Left renal cortex interstitium (tissue), 4 donors: ENCODE measurements at places on chromosomes 4 and X.

DNA sequence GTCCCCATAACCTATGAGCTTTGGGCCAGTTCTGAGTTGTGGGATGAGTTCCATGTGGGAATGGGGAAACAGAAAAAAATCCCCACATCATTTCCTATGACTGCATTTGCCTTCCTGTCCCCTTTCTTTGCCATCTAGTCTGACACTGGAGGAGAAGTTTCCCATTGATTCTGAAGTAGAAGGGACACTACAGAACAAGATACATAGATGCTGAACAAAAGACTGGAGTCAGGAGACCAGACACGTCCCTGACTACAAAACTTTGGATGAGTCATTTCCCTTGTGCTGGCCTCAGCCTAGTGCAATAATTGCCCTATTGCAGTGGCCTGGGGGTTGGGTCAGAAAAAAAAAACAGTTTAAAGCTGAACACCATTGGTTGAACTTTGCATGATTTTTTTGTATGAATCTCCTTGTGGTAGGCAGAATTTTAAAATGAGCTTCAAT, 22.1 kb downstream of the BEX3 start:
- DNase-seq = no peak

- DNase-seq = no peak
Measured at GRCh38 chr4:177308847-177309521, 690 bp upstream of the NEIL3 start.

GRCh38 chrX:93461060-93461459, 212.3 kb downstream of the NAP1L3 start:
- no peak for DNase-seq

GRCh38 chr4:152309418-152309817, 226.5 kb downstream of the FBXW7 start:
- no peak for DNase-seq

DNA sequence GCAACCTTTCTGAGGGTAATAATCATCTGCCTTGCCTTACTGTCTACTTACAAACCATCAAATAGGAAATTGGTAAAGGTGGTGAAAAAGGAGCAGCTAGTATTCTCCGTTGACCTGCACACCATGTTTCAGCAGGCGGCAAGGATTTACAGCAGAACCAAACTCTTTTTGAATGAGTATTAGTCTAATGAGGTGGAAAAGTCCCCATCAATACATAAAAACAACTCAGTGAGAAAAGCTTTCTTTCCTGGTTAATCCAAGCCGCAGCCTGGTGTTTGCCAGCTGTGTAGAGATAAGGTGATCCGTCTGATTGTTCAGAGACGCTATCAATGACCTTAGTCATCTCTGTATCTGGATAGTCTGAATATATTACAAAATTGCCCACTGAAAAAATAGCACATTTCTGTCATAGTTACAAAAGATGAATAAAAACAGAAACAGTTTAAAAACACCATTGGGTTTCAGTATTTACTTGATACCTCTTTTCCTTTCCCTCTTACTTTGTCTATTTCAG, 110.4 kb upstream of the TBC1D9 start:
- DNase-seq = no peak

- no peak for DNase-seq
Measured at GRCh38 chr4:89898304-89898716, 3.7 kb downstream of the MMRN1 start.

GRCh38 chr4:100244347-100244746, 54.1 kb upstream of the DDIT4L start:
- no peak for DNase-seq

DNA sequence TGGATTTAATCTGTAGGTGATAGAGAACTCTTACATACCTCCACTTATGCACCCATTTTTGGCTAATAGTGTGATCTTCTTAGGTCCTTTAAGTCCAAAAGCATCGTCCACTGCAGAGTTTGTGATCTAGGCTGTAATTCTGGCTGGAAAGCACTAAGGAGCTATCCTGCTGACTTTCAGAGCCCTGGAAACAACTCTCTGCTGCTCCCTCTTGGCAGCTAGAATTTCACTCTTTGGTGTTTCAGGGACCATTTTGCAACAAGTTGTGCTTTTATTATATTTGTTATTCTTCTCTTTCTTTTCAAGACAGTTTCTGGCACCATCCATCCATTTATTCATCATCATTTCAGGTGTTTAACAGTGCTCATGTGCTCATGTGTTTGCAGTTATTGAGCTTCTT, 130.0 kb downstream of the RBM46 start:
- peak; percentile 6 for DNase-seq

DNA sequence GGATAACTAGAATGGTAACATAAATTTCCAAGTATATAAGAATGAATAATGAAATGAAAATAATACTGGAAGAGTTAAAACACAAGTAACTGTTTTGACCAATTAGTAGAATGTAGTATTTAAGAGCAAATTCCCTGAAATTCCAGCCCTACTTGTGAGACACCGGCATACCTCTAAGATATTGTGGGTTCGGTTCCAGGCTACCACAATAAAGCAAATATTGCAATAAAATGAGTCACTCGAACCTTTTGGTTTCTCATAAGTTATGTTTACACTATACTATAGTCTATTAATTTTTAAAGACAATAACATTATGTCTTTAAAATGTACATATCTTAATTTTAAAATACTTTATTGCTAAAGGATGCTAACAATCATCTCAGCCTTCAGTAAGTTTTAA, 15.2 kb upstream of the IQCM start:
- DNase-seq = no peak

- DNase-seq = no peak
Measured at GRCh38 chr4:182203872-182204411, 39.3 kb upstream of the TENM3 start.

GRCh38 chr4:6714954-6715353, 1.0 kb upstream of the BLOC1S4 start:
- no peak for DNase-seq

- no peak for DNase-seq
Measured at GRCh38 chr4:99362768-99363167, 10.2 kb upstream of the ADH1C start.

GRCh38 chr4:153637201-153637600, 46.9 kb upstream of the TLR2 start:
- no peak for DNase-seq

DNA sequence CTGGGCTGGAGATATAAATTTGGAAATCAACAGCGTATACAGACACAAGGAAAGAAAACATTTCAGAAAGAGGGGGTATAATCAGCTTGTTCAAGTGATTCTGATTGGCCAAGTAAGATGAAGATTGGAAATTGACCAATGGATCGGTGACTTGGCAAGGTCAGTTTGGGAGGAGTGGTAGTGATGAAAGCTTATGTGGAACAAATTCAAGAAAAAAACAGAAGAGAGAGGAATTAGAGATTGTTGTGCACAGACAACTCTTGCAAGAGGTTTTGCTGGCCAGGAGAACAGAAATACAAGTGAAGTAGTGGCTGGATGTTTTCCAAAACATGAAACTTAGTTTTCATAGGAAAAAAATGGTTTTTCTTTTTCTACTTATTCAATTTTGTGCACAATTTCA, 16.3 kb downstream of the CD38 start:
- DNase-seq = no peak

GRCh38 chrX:133437356-133437755, 22.1 kb upstream of the GPC4 start:
- no peak for DNase-seq

DNA sequence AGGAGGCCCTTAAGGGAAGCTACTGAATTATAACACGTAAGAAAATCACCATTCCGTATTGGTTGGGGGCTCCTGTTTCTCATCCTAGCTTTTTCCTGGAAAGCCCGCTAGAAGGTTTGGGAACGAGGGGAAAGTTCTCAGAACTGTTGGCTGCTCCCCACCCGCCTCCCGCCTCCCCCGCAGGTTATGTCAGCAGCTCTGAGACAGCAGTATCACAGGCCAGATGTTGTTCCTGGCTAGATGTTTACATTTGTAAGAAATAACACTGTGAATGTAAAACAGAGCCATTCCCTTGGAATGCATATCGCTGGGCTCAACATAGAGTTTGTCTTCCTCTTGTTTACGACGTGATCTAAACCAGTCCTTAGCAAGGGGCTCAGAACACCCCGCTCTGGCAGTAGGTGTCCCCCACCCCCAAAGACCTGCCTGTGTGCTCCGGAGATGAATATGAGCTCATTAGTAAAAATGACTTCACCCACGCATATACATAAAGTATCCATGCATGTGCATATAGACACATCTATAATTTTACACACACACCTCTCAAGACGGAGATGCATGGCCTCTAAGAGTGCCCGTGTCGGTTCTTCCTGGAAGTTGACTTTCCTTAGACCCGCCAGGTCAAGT, 6.9 kb upstream of the MSANTD1 start:
- DNase-seq = peak; percentile 65

- DNase-seq = no peak
Measured at GRCh38 chr4:77148078-77148477, 8.9 kb upstream of the CCNG2 start.

- peak; percentile 75 for DNase-seq
Measured at GRCh38 chr4:87117051-87117731, 103.2 kb downstream of the KLHL8 start.

GRCh38 chr4:114773339-114773738, 174.7 kb downstream of the UGT8 start:
- DNase-seq = no peak

DNA sequence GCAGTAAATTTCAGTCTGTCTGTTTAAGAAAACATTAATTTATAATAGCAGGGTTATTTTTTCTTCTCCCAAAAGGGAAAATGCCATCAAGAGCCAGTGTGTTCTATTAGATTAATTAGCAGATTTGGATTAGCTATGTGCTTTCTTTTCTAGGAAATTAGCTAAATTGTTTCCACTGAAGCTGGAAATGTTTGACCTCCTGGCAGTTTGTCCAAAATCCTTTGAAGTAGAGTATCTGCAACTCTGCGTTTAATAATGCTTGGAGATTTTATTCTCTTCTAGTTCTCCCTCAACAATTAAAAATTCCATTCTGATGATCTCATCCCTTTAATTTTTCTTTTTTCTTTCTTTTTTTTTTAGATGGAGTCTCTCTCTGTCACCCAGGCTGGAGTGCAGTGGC, 27.1 kb upstream of the HOPX start:
- DNase-seq = peak; percentile 16

- no peak for DNase-seq
Measured at GRCh38 chr4:25703731-25704388, 48.2 kb downstream of the SLC34A2 start.

DNA sequence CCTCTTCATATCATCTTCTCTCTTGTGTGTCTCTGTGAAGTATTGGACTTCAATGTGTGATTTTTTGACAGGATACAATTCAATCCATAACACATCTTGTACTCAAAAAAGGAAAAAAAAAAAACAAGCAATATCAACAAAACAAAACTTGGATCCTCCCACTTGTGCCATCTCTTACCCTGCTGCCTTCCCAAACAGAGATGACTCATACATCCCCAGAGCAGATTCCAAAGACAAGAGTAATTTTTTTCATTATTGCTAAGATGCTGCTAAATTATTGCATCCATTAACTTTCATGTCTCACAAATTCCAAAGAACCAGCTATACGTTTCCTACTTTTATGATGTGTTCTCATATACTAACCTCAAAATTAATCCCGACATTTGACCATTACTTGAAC, 479.2 kb downstream of the GBA3 start:
- no peak for DNase-seq

DNA sequence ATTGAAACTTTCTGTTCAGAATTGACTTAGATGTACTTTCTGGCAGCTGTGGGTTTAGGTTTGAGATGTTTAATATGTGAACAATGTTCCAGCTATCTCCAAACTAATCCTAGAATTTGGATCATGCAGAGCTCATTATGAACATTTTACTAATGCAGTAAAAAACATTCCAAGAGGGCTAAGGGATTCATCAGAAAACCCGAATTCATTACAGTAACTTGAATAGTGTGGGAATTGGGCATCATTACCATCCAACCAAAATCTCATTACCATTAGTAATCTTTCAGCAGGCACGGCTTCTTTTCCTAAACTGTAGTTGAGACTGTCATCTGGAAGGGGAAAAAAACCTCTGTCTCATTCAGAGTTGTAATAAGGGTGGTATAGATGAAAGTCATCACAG, 91.0 kb downstream of the LIMCH1 start:
- DNase-seq = no peak

- DNase-seq = no peak
Measured at GRCh38 chr4:6573986-6574746, 823 bp upstream of the MAN2B2 start.

DNA sequence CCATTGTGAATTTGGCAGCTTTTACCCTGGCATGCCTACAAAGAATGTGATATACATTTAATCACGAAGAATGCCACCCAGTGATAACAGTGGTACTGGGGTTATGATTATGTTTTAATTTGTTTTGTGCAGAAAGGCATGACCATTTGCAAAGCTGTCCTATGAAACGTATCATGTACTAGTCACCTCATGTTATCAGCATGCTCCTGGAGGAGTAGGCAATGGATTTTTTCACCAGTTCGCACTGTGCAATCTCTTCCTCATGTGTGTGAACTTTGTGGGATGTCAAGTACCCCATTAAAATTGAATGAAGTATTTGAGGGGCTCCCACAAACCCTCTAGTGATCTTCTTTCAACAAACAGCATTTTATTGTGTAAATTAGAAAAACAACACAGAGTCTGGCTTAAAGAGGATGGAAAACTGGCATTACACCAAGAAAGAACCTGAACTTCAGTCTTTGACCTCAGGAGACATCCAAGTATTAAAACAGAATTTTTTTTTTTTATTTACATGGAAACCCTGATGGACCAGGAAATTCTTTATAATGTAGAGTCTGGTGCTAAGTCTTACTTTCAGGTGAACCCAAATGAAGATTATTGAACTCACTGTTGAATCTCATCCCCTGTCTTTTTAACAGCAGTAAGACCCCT, 200.6 kb upstream of the PGRMC2 start:
- DNase-seq = no peak

DNA sequence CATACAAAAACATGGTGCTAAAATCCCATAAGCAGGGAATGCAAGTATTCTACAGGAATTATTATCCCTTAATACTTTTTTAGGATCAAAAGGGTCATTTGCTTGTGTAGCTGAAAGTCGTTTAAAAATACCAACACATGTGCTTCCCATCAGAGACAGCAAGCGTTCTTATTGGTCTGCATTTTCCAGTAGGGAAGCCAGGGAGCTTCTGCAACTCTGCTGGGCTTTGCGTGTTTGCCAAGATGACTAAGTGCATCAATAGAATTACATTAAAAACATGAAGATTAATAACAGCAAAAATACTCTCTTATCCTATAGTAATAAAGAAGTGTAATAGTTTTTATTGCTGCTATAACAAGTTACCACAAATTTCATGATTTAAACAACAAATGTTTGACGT, 111.2 kb downstream of the QDPR start:
- no peak for DNase-seq

GRCh38 chr4:47519239-47519883, 34.3 kb downstream of the ATP10D start:
- no peak for DNase-seq

DNA sequence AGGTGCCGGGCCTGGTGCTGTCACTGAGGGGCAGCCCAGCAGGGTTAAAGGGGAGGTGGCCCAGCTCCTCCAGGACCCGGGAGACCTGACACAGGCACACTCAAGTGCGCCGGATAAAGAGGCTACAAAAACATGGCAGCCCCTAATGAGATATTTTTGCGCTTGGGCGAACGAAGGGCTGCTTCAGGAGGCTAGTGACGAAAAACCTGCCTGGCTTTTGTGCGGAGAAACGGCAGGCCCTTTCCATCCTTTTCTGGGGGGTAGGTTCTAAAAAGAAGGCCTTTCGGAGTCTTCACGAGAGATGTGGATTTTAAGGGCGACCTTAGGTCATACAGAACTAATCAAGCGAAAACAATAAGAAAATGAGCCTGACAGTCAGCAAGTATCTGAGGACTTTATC, 35.5 kb downstream of the HELT start:
- DNase-seq = no peak

GRCh38 chr4:661881-662761, 12.0 kb downstream of the ATP5ME start:
- no peak for DNase-seq

- no peak for DNase-seq
Measured at GRCh38 chr4:74237425-74237966, 70.8 kb upstream of the EPGN start.
